ENCODE measurements at places on chromosomes 3 and 15.

DNA sequence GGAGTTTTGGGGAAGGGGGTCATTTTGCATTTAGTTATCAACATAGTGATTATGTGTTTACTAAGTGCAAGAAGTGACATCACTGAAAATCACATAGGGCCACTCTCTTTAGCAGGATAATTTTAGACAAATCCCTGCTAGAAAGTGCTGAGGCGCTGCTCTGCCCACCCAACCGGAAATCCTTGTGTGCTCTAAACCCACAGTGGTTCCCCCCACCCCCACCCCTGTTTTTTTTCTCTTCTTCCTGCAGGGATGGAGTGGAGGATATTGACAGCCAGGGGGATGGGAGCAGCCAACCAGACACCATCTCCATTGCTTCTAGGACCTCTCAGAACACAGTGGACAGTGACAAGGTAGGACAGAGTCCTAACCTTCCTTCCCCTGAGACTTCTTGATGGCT is 234.2 kb upstream of the UMPS start:
- DNase-seq: no peak

- DNase-seq: no peak
Measured at GRCh38 chr3:188233320-188233719, 79.4 kb downstream of the LPP start.

DNA sequence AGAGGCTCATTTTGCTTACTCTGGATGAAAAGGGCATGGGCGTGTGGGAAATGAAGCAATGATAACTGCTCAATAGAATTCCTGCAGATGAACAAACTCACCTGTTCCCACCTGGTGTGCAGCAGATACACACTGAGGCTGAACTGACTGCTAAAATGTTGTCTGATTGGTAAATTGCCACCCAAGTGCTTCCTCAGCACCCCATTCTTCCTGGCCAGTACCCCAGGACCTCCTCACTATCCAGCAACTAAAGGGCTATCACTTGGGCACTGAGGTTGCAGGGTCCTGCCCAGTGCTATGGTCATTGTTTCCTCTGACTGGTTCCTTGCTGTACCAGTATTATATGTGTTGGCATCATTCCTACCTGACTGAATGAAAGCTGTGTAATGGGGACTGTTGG is 38.0 kb upstream of the DGKG start:
- DNase-seq: no peak

DNA sequence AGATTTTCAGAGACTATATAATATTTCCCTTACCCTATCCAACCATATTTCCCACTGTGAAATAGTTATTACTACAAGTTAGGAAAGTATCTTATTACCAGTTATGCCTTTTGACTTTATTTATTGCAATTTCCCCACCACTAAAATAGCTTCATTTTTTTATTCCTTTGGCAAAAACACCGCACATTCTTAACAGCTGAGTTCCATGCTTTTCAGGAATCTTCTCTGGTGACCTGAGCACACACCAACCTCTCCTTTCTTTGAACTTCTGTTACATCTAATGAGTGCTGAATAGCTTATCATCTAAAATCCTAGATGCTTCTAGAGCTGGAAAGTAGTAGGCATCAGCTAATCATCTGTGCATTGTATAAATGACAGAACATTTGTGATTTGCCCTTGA is 99.1 kb downstream of the UBE2E2 start:
- no peak for DNase-seq

DNA sequence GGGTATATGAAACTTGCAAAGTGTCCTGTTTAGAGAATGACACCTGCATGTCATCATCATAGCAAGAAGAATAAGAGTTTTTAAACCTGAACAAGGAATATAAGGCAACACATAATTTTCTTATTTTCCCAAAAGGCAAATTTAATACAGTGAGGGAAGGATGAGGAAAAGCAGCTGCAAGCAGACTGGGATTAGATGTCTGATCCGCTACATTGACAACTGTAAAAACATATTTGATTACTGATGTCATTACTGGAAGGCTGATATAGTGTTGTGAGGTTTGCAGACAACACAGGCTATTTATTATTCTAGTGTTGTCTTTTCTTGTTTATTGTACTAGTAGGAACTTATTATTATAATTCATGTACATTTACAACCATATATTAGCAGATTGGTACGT is 528.7 kb downstream of the ZIC1 start:
- peak; percentile 53 for DNase-seq

GRCh38 chr3:15724446-15724845 is 73.3 kb downstream of the ANKRD28 start:
- DNase-seq: no peak

GRCh38 chr15:31298707-31299172 is 27.9 kb upstream of the KLF13 start:
- peak; percentile 47 for DNase-seq

GRCh38 chr3:168470380-168470779 is 374.7 kb upstream of the GOLIM4 start:
- no peak for DNase-seq

DNA sequence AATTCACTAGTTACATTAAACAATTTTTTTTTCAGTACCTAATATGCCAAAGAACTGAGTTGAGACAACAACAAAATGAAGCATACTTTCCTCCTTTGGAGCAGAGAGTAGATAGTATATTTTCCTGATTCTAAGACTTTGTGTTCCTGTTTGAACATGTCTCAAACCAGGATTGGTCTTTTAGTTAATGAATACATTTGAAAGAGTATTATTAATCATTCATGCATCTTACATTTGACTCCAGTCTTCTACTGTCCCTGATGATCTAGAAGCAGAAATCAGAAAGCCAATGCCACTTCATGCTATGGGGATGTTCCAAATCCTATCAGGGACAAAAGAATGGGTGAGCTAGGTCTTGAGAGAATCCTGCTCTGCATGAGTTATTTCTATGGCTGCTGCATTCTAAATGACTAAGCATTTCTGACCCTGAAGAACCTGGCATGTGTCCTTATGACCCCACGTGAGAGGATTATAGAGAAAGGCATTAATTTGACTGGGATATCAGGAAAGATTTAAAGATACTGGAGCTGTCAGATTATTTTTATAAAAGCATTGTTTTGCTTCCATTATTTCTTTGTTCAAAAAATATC is 32.9 kb upstream of the MBNL1 start:
- no peak for DNase-seq

DNA sequence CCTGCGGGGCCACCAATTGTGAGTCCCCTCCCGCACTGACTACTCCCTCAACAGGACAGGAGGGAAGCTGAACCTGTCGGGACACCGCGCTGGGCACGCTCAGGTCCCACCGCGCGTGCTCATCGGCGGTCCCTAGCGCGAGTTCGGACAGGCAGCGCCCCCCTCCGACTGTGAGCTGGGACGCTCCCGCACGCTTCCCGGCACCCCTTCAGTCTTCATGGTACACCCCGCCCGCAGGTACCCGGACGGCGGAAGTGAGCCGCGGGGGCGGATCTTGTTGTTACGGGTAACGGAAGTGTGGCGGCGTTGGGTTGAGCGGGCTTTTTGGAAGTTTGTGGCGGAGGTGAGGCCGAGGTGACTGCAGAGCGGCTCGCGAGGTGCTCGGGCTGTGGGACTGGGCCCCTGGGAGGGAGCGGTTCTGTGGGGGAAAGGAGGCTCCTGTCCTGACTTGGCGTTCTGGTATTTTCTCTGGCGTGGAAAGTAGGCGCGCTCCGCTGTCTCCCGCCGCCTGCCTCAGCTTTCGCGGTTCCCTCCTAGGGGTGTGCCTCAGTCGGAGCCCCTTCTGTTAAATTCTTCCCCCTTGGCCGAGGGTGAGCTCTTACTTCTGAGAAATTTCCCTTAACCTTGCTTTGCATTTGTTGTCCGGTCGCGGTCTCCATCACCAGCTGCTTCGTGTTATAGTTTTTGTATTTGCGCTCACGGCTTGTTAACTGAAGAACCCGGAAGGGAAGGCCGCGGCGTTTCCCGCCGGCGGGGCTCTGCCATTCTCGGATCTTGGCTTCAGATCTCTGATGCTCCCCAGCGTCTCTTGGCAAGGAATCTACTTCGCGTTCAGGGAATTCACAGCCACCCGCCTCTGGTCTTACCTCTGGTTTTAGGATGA is at the start of gene FANCI:
FANCI (plus strand) TSS at position 289 of the 883 bp plus-strand sequence. CDS start 3,669 bp downstream, outside the sequence.
- DNase-seq: peak; percentile 97

DNA sequence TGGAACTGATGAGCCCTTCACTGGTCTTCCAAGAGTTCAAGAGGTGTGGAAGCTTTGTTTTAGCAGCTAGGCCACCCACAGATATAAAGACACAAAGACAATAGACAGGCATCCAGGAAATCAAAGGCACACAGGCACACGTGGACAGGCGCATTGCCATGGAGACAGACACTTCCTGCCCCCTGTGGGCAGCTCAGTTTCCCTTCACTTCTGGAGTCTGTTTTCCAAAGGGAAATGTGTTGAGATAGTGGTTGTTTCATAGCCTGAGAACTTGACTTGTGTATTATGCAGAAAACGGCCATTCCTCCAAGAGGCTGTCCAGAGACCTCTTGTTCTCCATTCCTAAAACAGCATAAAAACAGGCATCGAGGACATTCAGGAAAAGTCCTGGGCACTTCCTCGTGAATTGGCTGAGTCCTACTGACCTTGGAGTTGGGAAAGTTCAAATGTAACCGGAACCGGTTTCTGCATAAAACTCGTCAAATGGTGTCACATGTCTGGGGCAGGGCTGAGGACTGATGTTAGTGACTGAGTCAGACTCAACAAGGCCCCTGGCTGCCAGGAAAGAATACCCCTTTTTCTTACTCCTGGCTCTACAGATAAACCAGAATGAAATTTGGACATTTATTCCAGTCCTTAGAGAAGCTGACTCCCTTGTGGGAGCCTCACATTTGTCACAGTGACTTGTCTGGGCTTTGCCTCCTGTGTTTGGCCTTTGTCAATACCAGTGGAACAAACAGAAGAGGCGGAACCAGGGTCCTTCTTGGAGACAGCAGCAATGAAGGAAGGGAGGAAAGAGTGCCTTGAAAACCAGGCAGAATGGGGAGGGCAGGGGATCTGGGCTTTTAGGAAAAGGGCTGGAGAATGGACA is 1.3 kb downstream of the ALPK3 start:
- peak; percentile 68 for DNase-seq

DNA sequence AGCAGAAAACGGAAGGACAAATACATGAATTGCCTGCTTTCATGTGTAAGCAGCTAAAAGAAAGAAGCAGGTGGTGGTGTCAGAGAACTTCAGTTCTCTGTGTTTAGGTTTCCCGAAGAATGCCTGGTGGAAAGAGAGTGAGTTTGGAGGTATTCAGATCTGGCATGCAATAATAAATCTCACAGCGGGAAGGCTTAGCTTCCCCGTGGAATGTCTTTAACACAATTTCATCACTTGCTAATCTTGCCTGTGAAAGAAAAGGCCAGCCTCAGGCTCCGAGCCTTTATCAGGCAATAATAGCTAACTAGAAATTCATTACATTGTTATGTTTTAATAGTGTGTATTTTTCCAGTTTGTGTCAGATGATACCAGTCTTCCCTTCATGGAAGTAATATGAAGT is 220.3 kb downstream of the PDZRN3 start:
- no peak for DNase-seq

GRCh38 chr15:70142322-70143191 is 44.8 kb upstream of the TLE3 start:
- peak; percentile 43 for DNase-seq

All from tongue (tissue), 3 donors.